ENCODE measurements at places on chromosomes 7 and 10. TPM values are rescaled to one million over a fixed set of nuclear protein-coding genes. Genes with fewer than 3 reads are reported as not detected.
A peak's percentile ranks its signal among the peaks of the same experiment; 100 is the strongest.

CUBN gene
- total RNA-seq = 14.8 TPM

WEE2 gene
- 0.06 TPM for total RNA-seq

GRCh38 chr10:76112826-76113150 is 681.4 kb downstream of the LRMDA start:
- H3K4me1 ChIP-seq = no peaks in the 10 kb centered on the region
- DNase-seq = no peak
- no peaks in the 10 kb centered on the region for H3K36me3 ChIP-seq
- H3K27ac ChIP-seq = peak overlapping the region; percentile 41
- H3K27me3 ChIP-seq = no peaks in the 10 kb centered on the region

DNA sequence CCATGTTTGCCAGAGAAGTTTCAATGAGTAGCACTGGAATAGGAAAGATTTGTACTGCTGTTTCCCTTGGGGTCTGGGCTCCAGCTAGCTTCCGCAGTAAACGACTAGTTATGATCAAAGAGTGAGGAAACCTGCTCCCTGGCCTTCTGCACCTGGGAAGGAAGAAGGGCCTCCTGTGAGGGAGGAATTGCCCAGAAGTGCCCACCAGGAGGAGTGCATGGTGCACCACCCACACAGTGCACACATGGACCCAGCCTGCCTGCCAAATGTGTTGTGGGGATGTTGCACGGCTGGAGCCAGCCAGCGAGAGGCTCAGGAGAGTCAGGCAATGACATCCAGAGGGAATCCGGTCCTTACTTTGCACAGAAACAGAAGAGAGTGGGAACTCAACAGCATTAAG is 27.0 kb upstream of the FAM107B start:
- no peak overlapping the region for H3K27ac ChIP-seq
- no peaks in the 10 kb centered on the region for H3K27me3 ChIP-seq
- no peaks in the 10 kb centered on the region for H3K36me3 ChIP-seq
- no peaks in the 10 kb centered on the region for H3K4me1 ChIP-seq
- DNase-seq = peak; percentile 41

DNA sequence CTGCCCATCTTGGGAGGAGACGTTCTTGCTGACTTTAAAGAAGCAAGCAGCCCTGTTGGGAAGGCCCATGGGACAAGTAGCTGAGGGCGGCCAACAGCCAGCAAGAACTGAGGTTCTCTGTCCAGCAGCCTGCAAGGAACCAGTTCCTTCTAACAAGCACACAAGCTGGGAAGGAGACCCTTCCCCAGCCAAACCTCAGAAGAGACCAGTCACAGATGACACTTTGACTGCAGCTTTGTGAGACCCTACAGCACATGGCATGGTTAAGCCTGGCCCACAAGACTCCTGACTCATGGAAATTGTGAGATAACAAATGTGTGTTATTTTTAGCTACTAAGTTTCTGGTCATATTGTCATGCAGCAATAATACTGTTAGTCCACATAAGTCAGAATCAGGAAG is 99.9 kb downstream of the PRLHR start:
- no peak for DNase-seq
- H3K36me3 ChIP-seq = no peaks in the 10 kb centered on the region
- no peaks in the 10 kb centered on the region for H3K27me3 ChIP-seq
- no peak overlapping the region for H3K4me3 ChIP-seq

- H3K4me1 ChIP-seq = no peaks in the 10 kb centered on the region
- no peak overlapping the region for H3K27ac ChIP-seq
- no peaks in the 10 kb centered on the region for H3K27me3 ChIP-seq
Measured at GRCh38 chr7:1654738-1655475, 15.2 kb upstream of the ELFN1 start.

DNA sequence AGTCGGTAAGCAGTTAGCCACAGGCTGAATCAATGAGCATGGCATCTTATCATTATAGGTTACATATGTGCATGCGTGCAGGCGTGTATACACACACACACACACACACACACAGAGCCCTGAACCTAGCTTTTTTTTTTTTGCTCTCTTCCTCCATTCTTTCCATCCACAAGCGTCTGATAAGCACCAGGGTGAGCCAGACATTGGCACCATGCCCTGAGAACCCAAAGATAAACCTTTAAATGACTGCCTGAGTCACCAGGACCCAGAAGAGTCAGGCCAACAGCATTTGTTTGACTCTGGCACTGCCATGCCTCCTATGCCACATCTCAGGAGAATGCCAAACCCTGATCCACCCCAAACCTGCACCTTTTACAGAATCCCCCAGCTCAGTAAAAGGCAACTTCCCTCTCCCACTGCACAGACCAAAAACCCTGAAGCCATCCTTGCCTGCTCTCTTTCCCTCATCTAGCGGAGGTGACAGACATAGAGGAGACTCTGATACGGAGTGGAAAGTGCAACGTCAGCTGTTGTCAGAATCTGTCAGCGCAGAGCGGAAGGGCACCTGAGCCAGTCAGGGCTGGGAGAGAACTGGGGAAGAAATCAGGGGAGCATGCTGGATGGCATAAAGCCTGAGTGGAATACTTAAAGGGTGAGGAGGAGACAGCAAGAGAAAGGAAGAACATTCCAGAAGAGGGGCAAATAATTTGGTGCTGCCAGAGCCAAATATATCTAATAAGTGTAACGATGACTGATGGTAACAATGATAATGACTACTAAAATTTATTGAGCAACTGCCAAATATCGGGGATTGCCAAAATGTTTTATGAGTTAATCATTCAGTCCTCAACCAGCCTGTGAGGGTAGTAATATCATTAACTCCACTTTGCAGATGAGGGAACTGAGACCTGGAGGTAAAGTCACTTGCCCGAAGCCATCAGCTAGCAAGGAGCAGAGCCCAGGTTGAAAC is 3.2 kb downstream of the PARP12 start:
- DNase-seq = no peak
- peaks cover 20% of the 10 kb centered on the region for H3K4me1 ChIP-seq
- H3K27ac ChIP-seq = no peak overlapping the region
- H3K27me3 ChIP-seq = no peaks in the 10 kb centered on the region
- no peak overlapping the region for H3K4me3 ChIP-seq

SGCE gene
- total RNA-seq = 59.6 TPM

NUTM2D gene
- total RNA-seq = 9.0 TPM

- peak overlapping the region; percentile 94 for H3K27ac ChIP-seq
- no peaks in the 10 kb centered on the region for H3K27me3 ChIP-seq
- H3K4me3 ChIP-seq = peak overlapping the region; percentile 53
- peaks cover 53% of the 10 kb centered on the region for H3K4me1 ChIP-seq
Measured at GRCh38 chr7:2633538-2634266, 1.9 kb downstream of the TTYH3 start.

DNA sequence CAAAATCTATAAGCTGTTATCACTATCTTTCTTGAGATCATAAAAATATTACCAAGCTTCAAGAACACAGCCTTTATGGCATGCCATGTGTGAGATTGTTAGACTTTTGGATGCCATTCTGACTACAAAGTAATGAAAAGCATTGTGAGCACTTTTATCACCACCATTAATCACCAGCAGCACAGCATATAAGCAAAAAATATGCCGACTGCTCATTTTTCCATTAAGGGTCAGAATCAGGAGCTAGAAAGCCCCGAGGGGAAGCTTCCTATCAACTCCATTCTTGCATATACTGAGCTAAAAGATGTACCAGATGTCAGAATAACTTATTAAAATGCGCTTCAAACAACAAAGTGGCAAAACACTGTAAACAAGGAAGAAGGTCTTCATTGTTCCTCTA is 114.3 kb downstream of the LMBR1 start:
- no peaks in the 10 kb centered on the region for H3K27me3 ChIP-seq
- H3K27ac ChIP-seq = no peak overlapping the region
- no peak for DNase-seq

MYO1G gene
- 14.3 TPM for total RNA-seq

- no peaks in the 10 kb centered on the region for H3K4me1 ChIP-seq
- H3K36me3 ChIP-seq = no peaks in the 10 kb centered on the region
Measured at GRCh38 chr10:22369434-22370072, 24.3 kb downstream of the SPAG6 start.

SNX13 gene
- total RNA-seq = 57.0 TPM

TEX36 gene
- total RNA-seq = not detected

PNPLA8 gene
- total RNA-seq = 33.9 TPM

DNA sequence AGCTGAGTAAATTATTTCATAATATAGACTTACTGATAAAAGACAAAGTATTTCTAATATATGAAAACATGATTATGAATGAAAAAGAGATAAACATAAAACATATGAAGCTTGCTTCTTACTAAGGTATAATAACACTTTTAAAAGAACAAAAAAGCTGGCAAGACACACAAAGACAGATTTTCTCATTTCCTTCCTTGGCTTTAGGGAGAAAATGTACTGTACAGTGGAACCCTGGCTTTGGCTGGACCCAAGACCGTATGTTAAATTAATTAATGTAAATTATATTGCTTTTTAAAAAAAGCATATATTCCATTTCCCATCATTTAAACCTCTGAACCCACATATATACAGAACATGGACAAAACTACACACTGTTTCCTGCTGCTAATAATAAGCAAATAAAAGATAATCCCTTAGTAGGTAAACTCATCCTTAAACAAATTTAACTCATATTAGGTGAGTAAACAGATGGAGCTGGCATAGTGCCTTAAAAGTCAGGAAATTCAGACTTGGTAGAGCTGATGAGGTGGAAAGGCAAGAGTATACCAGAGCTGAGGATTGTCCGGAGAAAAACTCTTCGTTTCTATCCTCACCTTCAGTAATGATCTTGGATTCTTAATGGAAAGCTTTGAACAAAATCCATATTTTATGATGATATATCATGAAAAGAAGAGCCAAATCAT is 1016.4 kb upstream of the KCND2 start:
- H3K27ac ChIP-seq = no peak overlapping the region
- H3K27me3 ChIP-seq = no peaks in the 10 kb centered on the region
- no peaks in the 10 kb centered on the region for H3K36me3 ChIP-seq
- no peak for DNase-seq
- H3K4me3 ChIP-seq = no peak overlapping the region
- H3K4me1 ChIP-seq = no peaks in the 10 kb centered on the region

DNA sequence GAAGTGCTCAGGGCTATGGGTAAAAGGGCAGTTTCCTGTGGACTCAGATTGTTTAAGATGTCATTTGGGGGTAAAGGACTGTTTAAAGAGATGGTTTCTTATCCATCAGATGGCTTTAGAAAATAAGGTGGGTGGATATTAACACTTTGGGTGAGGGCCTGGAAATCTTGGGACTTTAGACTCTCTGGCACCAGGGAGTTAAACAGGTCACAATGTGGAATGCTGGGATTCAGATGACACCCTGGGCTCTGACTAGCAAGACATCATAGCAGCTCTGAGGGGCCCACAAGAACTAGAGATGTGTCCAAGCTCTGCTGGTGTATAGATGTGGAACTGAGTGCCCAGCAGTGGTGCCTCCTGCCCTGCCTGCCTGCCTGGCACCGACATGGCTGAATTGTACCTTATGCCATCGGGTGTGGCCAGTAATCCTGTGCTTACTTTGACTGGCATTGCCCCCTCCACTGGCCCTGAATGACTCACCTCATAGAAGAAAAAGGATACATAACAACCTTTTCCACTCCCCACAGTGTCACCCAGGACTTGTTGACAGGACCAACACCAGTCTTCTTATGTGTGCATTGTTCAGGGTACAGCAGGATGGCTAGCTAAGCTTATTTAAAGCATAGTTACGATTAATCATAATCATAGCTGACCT is 100.0 kb upstream of the PRR15 start:
- DNase-seq = no peak
- no peak overlapping the region for H3K27ac ChIP-seq
- H3K27me3 ChIP-seq = no peaks in the 10 kb centered on the region
- no peaks in the 10 kb centered on the region for H3K36me3 ChIP-seq

VIPR2 gene
- total RNA-seq = 0.91 TPM

SEMA3D gene
- total RNA-seq = 17.5 TPM

PNLIPRP1 gene
- total RNA-seq = not detected

- no peaks in the 10 kb centered on the region for H3K4me1 ChIP-seq
- no peak overlapping the region for H3K4me3 ChIP-seq
- H3K27ac ChIP-seq = no peak overlapping the region
- no peak for DNase-seq
- H3K27me3 ChIP-seq = no peaks in the 10 kb centered on the region
Measured at GRCh38 chr7:11345621-11346020, 371.9 kb downstream of the PHF14 start.

DNA sequence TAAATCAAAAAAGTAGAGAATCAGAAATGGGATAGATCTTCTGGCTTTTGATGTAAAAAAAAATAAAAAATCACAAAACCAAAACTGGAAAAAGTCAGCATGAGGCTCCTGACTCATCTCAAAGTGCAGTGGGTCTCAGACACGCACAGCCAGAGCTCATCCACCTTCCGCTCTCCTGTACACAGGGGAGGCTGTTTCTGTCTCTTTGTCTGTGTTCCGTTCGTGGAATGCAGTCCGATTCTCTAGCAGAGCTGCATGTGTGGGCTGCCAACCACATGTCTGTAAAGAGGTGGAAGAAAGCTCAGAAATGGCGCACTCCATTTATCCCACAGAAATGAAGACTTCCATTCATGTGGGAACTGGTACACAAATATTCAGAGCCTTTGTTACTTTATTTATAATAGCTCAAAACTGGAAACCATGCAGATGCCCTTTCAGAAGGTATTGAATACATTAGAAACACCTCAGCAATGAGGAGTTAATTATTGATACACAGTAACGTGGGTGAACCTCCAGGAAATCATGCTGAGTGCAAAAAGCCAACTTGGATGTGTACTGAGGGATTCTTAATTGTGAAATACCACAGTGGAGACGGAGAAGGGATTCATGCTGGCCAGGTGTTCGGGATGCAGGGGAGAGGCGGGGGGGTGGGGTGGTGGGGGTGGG is 123.3 kb downstream of the TRRAP start:
- H3K27me3 ChIP-seq = no peaks in the 10 kb centered on the region
- no peaks in the 10 kb centered on the region for H3K4me1 ChIP-seq
- no peak overlapping the region for H3K27ac ChIP-seq
- no peak for DNase-seq
- H3K4me3 ChIP-seq = no peak overlapping the region
- peaks cover 26% of the 10 kb centered on the region for H3K36me3 ChIP-seq

DNA sequence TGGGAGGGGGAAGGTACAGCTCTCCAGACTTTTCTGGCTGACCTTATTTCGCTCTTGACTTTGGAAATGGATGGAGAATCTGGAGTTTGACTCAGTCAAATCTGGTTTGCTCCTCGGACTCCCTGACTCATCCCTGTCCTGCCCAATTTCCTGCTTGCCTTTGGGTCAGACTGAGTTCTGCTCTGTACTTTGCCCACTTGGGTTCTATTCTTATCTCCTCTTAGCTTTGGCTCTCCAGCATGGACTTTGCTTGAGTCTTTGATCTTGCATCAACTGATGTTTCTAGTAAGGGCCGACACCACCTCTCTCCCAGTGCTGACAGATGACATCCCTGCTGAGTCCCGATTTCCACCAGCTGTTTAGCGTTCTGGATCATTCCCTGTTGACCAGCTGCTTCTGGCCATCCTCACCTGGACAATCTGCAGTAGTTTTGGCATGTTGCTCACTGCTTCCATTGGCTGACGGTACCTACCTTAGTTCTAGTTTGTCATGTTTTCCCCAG is 335.3 kb downstream of the SUGCT start:
- no peak overlapping the region for H3K4me3 ChIP-seq
- H3K27me3 ChIP-seq = no peaks in the 10 kb centered on the region
- DNase-seq = no peak
- no peaks in the 10 kb centered on the region for H3K4me1 ChIP-seq
- H3K27ac ChIP-seq = no peak overlapping the region
- H3K36me3 ChIP-seq = no peaks in the 10 kb centered on the region
